Fibroblast of the conjunctiva (primary cell): ENCODE measurements at places on chromosomes 6 and 20.

GRCh38 chr6:32843331-32843978, 392 bp downstream of the PSMB8 start:
- no peak for DNase-seq

DNA sequence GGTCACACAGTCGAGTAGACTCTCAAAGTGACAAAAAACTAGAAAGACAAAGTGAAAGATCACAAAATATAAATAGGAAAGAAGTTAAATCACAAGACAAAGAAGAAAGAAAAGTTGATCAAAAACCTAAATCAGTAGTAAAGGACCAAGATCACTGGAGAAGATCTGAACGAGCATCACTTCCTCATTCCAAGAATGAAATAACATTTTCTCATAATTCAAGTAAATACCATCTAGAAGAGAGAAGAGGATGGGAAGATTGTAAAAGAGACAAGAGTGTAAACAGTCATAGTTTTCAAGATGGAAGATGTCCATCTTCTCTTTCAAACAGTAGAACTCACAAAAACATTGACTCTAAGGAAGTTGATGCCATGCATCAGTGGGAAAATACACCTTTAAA, 31.6 kb upstream of the GJA10 start:
- DNase-seq = no peak

DNA sequence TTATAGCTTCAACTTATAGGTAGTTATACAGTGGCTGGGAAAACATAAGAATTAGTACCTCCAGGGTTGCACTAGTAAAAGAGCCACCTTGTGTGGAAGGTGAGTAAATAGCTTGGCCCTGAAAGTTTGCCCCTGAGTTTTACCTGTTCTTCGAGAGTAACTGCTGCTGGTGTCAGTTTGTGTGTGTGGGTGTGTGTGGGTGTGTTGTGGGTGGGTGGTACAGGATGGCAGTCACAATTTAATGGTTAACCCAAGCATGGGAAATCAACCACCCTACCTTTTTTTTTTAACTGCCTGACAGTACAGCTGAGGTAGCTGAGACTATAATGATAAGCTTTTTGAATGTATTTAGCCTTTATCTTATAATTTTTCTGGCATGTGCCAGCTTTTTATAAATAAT, 137.3 kb downstream of the STXBP5 start:
- DNase-seq = no peak

GRCh38 chr20:19110285-19110684, 102.2 kb upstream of the SLC24A3 start:
- no peak for DNase-seq

GRCh38 chr6:4913705-4914419, 90.0 kb downstream of the RPP40 start:
- no peak for DNase-seq

- DNase-seq = no peak
Measured at GRCh38 chr6:119627908-119628669, 278.5 kb upstream of the MAN1A1 start.

- peak; percentile 89 for DNase-seq
Measured at GRCh38 chr6:14743474-14744211, 502.2 kb upstream of the JARID2 start.

DNA sequence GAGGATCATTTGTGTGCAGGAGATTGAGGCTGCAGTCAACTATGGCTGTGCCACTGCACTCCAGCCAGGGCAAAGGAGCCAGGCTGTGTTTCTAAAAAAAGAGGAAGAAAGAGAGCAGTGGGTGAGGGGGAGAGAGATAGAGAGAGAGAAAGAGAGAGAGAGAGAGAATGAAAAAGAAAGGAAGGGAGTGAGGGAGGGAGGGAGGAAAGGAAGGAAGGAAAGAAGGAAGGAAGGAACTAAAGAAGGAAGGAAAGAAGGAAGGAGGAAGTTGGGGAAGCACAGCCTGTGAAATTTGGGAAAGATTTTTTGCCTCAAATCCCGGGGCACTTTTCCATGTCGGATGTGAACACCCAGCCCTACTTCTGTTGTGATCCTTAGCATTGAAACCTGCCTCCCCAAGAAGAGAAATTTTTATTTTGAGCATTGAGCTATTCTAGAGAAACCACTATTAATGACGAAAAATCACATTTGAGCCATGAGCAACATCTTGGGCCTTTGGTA, 57.8 kb downstream of the FOXA2 start:
- DNase-seq = no peak

DNA sequence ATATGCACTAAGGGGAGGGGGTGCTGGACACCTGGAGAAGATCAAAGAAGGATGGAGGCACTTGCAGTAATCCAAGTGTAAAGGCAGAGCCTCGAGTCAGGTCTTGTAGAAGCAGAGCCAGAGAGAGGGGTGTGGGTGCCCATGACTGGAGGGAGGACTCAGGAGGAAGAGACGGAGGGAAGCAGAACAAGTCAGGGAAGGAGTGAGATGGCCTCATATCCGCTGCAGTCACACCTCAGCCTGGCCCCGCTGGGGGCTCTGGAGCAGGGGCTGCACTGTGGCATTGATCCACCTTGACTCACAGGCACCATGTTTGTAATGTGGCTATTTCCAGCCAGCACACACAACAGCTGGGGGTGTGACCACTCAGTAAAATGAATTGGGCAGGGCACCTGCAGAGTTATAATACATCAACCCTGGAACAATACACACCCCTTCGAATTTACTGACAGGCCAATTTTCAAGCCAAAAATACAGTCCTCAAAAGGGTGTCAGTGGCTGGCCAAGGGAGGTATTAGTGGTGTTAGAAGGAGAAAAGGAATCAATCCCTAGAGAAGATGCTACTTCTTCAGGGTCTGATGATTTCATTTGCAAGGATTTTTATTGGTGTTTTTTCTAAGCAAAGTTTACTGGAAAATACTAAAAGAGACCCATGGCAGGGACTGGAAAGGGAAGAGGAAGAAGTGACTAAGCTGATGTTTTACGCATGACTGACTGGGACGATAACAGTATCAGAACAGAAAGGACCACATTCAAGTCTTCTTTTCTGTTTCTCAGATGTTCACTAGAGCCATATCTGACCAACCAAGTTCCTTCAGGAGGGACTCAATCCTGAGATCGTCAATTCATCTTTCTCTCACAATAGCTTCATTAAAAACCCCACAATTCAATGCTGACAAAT, 18.9 kb upstream of the NXT1 start:
- DNase-seq = no peak

DNA sequence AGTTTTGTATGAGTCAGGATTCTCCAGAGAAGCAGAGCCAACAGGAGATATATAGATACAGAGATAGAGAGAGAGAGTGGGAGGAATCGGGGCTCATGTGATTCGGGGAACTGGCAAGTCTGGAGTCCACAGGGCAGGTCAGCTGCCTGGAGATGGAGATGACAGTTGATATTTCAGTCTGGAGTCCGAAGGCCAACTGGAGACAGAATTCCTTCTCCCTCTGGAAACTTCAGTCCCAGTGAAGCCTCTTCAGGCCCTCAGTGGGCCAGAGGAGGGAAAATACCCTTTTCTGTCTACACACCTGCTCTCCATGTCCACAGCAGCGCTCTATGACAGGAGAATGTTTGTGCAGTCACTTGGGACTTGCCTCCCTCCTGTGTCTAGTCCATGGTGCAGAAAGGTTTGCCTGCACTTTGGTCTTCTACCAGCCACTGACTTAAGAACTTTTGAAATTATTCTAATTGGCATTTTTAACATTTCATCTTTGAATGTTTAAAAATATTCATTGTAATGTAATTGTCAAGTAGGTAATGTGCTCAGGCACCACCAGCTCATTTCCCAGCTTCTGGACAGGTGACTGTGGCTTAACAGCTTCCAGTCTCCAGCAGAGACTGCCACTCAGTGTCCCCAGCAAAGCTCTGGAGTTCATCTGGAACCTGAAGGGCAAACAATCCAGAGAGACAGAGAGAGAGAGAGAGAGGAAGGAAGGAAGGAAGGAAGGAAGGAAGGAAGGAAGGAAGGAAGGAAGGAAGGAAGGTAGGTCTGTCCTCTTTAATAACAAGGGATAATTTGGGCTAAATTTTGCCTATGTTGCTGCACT, 43.8 kb upstream of the AFDN start:
- DNase-seq = no peak

DNA sequence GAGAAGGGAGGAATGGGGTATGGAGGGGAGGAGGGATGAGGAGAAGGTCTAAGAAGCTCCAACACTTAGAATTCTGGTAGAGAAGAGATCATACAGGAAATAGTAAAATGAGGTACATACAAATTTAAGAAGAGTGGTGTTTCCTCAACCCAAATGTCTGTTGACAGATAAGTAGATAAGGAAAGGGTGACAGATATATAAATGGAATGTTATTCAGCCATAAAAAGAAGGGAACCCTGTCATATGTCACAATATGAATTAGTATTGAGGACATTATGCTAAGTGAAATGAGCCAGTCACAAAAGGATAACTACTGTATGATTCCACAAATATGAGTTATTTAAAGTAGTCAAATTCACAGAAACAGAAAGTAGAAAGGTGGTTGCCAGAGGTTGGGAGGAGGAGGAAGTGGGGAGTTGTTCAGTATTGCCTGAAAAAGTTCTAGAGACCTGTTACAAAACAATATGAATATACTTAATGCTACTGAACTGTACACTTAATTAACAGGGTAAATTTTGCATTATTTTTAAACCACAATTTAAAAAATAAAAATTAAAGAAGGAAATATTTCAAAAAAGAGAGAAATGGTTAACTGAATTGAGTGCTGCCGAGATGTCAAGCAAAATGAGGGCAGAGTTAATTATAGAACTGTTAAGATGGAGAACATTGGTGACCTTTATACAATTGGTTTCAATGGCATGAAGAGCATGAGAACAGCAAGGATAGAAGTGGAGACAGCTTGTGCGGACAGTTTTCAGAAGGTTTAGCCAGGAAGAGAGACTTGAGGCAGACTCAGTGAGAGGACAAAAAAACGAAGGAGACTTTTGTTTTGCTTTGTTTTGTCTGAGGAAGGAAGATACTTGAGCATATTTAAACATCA, 47.6 kb upstream of the ADGRF4 start:
- no peak for DNase-seq

DNA sequence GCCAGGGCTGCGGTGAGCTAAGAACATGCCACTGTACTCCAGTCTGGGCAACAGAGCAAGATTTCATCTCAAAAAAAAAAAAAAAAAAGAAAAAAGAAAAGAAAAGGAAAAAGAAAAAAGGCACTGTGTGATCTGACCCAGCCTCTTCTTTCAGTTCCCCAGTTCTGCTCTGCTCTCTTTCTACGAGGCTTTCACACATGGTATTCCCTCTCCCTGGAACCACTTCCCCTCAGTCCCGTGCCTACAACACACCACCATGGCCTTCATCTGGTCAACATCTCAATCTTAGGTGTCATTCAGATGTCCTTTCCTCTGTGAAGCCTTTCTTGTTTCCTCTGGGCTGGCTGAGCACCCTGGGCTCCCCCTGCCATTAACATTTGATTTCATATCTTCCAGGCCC, 2.3 kb upstream of the DSN1 start:
- DNase-seq = no peak

DNA sequence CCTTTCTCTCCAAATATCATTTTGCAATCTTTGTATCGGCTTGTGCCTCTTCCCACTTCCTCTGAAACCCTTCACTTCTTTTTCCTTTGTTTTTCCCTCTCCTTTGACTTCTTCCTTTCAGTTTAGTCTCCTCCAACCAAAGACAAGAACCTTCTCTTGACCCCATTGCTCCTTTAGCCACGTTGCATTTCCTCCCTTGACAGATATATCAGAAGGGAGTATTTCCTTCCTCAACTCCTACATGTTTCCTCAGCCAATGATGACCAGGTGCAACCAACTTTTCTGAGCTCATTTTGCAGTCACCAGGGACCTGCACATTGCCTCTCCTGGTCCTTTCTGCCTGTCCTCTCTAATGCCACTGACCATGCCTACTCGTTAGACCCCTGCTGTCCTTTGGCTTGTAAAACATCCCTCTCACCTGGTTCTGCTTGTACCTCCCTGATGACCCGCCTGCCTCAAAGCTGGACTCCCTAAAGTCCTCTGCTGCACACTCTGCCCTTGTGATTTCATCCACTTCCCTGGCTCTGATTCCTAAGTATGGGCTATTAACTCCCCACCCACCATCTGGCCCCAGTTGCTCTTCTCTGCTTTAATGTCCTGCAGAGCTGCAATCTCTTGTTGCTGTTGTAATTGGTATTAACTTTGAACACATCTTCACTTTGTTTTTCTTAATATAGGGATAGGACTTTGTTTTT, 27.4 kb downstream of the SLC22A16 start:
- no peak for DNase-seq

DNA sequence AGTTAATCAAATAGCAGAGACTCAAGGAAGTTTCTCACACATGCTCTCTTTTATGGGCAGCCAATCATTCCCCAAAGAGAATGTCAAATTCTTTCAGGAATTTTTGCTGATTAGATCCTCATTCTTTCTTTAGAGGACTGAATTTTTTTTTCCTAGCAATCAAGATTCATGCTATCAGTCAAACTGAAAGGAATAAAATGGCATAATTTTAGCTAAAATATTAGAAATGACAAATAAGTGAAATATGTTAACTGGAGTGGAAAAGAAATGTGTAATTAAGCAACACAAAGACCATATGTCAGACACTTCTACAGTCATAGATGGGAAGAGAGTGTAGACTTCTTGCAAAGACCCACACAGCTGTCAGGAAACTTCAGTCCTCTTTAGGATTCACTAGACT, 242.3 kb upstream of the RNF217 start:
- DNase-seq = no peak

GRCh38 chr6:118953391-118953790, 18.4 kb upstream of the MCM9 start:
- DNase-seq = no peak

DNA sequence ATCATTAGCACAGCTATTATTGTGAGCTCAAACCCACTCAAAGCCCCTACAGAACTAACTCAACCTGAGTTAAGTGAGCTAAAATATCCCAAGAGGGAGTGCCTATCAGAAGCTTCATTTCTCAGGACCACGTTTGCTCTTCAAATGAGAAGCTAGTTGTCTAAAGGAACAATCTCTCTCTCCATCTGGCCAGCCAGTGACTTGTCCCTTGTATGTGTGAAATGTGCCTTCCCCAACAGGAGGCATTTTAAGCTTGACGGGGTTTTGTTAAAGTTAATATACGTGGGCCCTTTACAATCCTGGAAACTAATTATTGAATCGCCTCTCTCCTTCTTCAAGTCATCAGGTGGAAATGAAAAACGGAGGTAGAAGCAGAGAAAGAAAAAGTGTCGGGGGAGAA, 62.0 kb downstream of the TRERF1 start:
- no peak for DNase-seq

GRCh38 chr6:45687570-45687969, 309.8 kb upstream of the SUPT3H start:
- DNase-seq = no peak
